ENCODE measurements at places on chromosomes 5 and 9. TPM values are rescaled to one million over a fixed set of nuclear protein-coding genes. Genes with fewer than 3 reads are reported as not detected.

The MYMK gene
- not detected for polyA plus RNA-seq

The VCAN gene
- 98.9 TPM for polyA plus RNA-seq

The ALDOB gene
- polyA plus RNA-seq, result 0.08 TPM

The RLN2 gene
- not detected for polyA plus RNA-seq

The NR3C1 gene
- polyA plus RNA-seq, result 100 TPM

The ZNF354C gene
- polyA plus RNA-seq, result 2.5 TPM

The ABO gene
- not detected for polyA plus RNA-seq

The PCDHB10 gene
- polyA plus RNA-seq, result 1.3 TPM

The TMEM171 gene
- 11.0 TPM for polyA plus RNA-seq

The PLAC8L1 gene
- 0.56 TPM for polyA plus RNA-seq

The ISL1 gene
- polyA plus RNA-seq, result not detected

The GRM6 gene
- not detected for polyA plus RNA-seq

The SPATA31A3 gene
- not detected for polyA plus RNA-seq

The TIMD4 gene
- not detected for polyA plus RNA-seq

The PCDH12 gene
- 0.36 TPM for polyA plus RNA-seq

The SLC1A3 gene
- 1.7 TPM for polyA plus RNA-seq

The PPP6C gene
- polyA plus RNA-seq, result 31.8 TPM

The PARP8 gene
- polyA plus RNA-seq, result 3.3 TPM

The EIF4E1B gene
- polyA plus RNA-seq, result not detected

The SPINK6 gene
- not detected for polyA plus RNA-seq

The OLFML2A gene
- polyA plus RNA-seq, result 0.08 TPM

The SEMA5A gene
- polyA plus RNA-seq, result 33.5 TPM

The FAXDC2 gene
- polyA plus RNA-seq, result 5.4 TPM

The CEP120 gene
- polyA plus RNA-seq, result 7.5 TPM

The GCNT1 gene
- polyA plus RNA-seq, result 15.2 TPM

The TMC1 gene
- 0.32 TPM for polyA plus RNA-seq

The RALGPS1 gene
- 0.71 TPM for polyA plus RNA-seq

The IPO11 gene
- polyA plus RNA-seq, result 19.9 TPM

The IL13 gene
- polyA plus RNA-seq, result not detected

The SYNPO gene
- polyA plus RNA-seq, result 5.6 TPM

The C9 gene
- 0.06 TPM for polyA plus RNA-seq

The LMNB1 gene
- polyA plus RNA-seq, result 4.3 TPM

The SPATA31D3 gene
- not detected for polyA plus RNA-seq
